ENCODE measurements at places on chromosomes 6 and 20.

DNA sequence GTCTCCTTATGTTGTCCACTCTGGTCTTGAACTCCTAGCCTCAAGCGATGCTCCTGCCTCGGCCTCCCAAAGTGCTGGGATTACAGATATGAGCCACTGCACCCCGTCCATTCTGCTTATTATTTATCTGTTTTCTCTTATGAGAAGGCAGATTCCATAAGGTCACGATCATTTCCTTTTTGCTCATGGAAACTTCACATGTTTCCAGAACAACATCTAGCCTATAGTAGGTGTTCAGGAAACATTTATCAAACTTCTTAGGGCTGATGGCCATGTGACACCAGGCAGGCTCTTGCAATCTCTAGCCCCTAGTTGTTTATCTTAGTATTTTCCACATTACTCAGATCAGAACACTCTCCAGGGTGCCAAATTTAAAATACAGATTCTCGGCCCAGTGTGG is 61.2 kb downstream of the ZFP64 start:
- no peak for DNase-seq

GRCh38 chr20:62319346-62319909 is 16.6 kb downstream of the ADRM1 start:
- no peak for DNase-seq

GRCh38 chr6:69783108-69783507 is 13.7 kb downstream of the LMBRD1 start:
- no peak for DNase-seq

DNA sequence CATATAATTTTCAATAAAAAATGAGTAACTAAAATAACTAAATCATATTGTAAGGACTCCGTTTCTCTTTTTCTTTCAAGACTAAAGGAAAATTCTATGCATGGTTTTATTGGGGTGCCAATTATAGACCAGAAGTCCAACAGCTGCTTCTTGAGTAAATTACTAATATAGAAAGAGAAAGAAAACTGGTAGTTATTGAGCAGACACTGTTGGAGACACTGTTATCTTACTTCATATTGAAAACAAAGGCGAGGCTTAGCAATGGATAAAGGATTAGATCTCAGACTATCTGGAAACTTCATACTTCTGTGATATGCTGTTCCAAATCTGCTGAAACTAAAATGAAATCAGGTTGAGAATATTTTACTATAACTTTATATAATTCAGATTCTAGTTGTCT is 169.6 kb upstream of the EYS start:
- no peak for DNase-seq

DNA sequence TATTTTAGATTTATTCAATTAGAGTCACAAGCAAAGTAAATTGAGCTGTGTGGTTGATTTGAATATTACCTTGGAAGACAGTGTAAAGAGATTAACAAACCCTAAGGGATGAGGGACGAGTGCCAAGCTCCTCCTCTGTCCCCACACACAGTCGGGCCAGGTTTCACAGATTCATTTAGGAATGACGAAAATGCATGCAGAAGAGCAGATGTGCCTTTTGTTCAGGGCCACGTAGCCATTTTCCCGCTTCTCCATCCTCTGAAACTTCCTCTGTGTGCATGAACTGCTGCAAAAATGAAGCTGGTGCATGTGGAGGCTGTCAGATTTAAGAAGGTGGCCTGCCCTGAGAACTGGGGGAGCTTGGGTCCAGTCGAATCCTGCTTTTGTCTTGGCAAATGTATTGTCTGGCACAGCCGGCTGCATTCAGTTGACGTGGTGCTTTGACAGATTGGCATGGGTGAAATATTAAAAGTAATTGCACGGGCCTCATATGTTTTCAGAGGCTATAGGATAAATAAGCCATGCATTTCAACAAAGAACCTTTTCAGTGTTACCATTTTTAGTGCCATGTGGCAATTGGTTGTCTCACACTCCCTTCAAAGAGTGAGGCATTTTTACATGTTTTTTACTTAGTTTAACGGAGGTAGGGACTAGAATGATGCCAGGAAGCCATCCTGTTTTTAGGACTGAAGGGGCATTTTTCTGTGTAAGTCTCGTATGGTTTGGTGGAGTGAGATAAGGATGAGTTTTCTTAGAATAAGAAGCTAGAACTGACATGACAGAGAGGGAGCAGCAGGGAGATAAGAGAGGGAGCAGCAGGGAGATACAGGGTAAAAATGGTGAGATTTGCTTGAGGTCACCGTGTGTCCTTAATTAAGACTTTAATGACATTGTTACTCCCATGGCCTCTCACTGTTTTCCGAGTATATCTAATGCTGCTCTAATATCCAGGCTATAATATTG is 361.1 kb downstream of the NRN1 start:
- DNase-seq = no peak

GRCh38 chr6:43927532-43928210 is 157.7 kb downstream of the VEGFA start:
- no peak for DNase-seq

GRCh38 chr20:36744764-36745191 is 1.1 kb downstream of the NDRG3 start:
- no peak for DNase-seq

- peak; percentile 69 for DNase-seq
These were observed 1.1 kb downstream of the GJA10 start for GRCh38 chr6:89895276-89895874.

GRCh38 chr6:119527231-119527578 is 177.6 kb upstream of the MAN1A1 start:
- no peak for DNase-seq

DNA sequence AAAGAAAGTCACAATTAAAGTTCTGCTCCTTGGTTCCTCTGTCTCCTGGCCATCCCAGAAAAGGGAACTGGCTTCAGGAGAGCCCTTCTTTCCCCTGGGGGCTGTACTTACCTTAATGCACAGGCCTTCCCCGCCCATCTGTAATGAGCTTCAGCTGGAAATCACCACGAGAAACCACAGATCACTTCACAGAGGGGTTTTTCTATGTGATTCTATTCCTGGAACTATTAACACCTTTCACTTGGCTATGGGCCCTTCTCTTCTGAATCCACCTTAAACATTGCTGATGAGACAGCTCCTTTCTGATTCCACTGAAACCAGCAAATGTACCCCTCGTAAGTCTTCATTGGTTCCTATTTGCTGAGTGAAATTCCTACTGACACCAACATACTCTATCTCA is 80.7 kb downstream of the FOXF2 start:
- no peak for DNase-seq

DNA sequence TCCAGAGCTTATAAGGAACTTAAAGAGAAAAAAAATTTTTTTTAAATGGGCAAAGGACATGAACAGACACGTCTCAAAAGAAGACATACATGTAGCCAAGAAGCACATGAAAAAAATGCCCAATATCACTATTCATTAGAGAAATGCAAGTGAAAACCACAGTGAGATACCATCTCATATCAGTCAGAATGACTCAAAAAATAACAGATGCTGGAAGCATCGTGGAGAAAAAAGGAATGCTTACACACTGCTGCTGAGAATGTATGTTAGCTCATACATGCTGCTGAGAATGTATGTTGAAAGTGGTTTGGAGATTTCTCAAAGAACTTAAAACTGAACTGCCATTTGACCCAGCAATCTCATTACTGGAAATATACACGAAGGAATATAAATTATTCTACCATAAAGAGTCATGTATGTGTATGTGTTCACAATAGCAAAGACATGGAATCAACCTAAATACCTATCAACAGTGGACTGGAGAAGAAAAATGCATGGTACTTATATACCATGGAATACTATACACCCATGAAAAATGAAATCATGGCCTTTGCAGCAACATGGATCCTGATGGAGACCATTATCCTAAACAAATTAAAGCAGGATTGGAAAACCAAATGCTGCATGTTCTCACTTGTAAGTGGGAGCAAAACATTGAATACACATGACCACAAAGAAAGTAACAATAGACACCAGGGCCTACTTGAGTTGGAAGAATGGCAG is 5.2 kb downstream of the OR11A1 start:
- DNase-seq = no peak

- no peak for DNase-seq
These were observed 41.5 kb upstream of the ADGRF1 start for GRCh38 chr6:47083586-47084047.

- peak; percentile 63 for DNase-seq
These were observed 299.6 kb downstream of the TAF4 start for GRCh38 chr20:61765871-61766654.

- DNase-seq = no peak
These were observed 7.7 kb downstream of the BRPF3 start for GRCh38 chr6:36204068-36204753.

- peak; percentile 86 for DNase-seq
These were observed 33.6 kb downstream of the APCDD1L start for GRCh38 chr20:58481481-58482021.

GRCh38 chr6:26257272-26257671 is 107.7 kb upstream of the BTN3A2 start:
- no peak for DNase-seq

DNA sequence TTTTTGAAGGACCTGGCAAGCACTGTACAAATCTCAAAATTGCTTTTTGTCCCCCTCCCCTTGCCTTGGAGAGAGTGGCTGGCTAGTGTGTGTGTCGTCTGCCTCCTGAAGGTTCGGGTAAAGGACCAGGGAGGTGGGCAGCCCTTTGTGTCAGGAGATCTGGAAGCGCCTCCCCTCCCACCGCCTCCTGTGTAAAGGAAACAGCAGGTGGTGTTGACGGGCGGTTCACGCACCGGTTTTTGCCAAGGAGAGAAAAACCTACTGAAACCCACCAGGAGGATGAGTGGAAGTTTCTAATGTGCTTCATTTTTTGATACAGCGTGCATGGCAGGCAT is 1.2 kb downstream of the ENTPD6 start:
- no peak for DNase-seq

GRCh38 chr6:48449002-48449401 is 338.0 kb upstream of the PTCHD4 start:
- DNase-seq = no peak

GRCh38 chr6:107805504-107805903 is 18.6 kb downstream of the SCML4 start:
- no peak for DNase-seq

DNA sequence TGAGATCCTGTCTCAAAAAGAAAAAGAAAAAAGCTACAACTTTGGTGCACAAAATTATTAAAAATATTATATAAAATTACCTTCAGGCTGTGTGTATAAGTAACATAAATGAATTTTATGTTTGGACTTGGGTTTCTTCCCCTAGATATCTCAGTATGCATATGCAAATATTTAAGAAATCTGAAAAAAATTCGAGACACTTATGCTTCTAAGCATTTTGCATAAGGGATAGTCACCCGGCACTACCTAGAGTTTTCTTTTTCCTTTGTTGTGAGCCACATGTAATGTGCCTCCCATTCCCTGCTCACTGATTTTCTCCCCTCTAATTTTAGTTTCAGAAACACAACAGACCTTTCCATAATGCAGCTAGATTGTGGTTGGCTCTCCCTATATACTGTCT is 79.4 kb downstream of the NCOA3 start:
- no peak for DNase-seq

DNA sequence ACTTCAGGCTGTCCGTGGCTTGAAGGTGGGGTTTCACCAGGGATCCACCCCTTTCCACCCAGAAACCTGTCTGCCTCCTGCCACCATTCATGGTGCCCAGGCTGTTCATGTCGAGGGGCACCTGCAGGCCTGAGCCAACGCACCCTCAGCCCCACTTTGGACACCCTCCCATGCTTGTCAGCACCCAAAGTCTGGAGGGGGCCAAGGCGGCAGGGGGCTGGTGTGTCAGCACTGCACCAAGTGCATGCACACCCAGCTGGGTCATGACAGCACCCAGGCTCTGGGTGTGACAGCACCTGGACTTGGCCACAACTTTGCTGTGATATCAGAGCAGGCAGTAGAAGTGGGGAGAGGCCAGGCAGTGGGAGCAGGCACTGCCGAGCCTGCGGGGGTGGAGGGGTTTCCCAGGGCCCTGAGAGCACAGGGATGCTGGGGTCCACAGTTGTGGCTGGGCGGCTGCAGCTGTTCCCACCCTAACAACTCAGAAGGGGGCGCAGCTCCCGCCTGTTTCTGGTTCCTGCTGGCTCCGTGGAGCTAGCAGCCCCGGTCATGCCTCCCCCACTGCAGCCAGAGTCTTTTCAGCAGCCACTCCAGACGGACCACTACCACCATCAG is 33.3 kb upstream of the GRM4 start:
- DNase-seq = peak; percentile 48

- no peak for DNase-seq
These were observed 9.9 kb downstream of the CCDC167 start for GRCh38 chr6:37489697-37490336.

DNA sequence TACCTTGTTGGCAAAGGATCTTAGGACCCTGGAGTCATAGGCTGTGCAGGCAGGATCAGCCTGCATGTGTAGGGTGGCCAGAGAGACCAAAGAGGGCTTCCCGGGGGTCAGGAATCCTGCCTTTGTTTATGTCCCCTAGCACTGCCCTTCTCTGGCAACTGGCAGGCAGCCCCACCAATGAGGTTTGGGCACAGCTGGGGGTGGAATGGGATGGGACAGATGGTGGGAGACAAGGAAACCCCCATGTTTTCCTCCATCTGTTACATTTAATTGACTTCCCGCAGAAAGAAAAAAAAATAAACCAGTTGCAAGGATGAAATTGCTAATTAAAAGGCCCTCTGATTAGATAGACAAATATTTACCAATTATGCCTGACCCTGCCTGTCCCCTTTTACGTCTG is 27.6 kb downstream of the CD40 start:
- DNase-seq = no peak

- no peak for DNase-seq
These were observed 43.8 kb downstream of the TAF4 start for GRCh38 chr20:62021793-62022385.

DNA sequence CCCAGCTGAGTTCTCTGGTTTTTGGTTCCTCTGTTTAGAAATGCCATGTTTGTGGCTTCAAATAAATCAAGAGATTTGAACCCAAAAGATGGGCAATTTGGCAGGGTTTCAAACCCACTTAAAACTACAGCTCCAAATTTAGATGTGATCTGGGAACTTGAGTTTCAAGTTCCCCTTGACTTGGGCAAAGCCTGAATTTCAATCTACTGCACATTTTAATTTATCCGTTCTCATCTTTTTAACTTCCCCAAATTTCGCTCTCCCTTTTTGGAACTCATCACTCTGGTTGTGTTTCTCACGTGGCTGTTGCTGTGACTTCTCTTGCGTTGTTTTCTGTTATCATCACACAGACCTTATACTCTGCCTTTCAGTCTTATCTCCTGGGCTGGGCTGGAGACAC is 230.9 kb downstream of the CDC5L start:
- DNase-seq = no peak

GRCh38 chr20:23783447-23783846 is 32.7 kb upstream of the CST1 start:
- DNase-seq = no peak

GRCh38 chr20:19000078-19000477 is 186.5 kb downstream of the SCP2D1 start:
- DNase-seq = no peak

DNA sequence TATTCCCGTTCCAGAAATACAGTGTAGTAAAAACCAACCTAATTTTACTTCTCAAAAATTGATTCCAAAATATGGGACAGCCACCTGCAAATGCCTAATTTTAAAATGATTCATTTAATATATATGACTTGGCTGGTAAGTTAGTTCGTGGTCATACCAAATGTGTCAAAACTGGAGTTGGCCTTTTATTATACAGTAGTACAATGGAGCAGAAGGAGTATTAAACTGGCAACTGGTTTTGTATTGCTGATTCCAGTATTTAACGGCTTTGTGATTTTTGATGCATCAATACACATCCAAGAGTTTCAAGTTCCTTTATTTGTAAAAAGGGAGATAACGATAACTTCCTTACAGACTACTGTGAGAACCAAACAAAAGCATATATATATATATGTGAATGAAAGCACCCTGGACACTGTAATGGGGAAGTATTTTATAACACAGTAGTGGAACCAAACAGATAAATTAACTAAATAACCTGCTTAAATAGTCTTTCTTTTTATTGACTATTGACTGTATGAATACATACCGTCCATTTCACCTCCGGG is 24.8 kb downstream of the SAMHD1 start:
- no peak for DNase-seq

Data from WTC11 (cell line).